Muscle of leg (tissue), 16 donors: ENCODE measurements at places on chromosomes 7 and 10. TPM values are rescaled to one million over a fixed set of nuclear protein-coding genes. Genes with fewer than 3 reads are reported as not detected.

DNA sequence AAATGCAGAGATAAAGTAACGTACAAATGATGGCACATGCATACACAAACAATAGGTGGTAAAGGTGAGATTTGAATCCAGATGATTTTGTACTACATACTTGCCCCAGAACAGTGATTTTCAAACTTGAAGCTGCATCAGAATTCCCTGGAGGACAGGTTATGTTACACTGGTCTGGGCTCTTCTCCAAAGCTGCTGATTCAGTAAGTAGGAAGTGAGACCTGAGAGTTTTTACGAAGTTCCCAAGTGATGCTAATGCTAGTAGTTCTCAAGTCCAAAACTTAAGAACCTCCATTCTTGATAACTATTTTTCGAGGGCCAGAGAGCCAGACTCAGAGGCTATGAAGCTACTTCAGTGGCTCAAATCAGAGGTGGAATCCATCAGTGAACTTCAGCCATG, 159.0 kb upstream of the POM121L12 start:
- DNase-seq: peak; percentile 3

DNA sequence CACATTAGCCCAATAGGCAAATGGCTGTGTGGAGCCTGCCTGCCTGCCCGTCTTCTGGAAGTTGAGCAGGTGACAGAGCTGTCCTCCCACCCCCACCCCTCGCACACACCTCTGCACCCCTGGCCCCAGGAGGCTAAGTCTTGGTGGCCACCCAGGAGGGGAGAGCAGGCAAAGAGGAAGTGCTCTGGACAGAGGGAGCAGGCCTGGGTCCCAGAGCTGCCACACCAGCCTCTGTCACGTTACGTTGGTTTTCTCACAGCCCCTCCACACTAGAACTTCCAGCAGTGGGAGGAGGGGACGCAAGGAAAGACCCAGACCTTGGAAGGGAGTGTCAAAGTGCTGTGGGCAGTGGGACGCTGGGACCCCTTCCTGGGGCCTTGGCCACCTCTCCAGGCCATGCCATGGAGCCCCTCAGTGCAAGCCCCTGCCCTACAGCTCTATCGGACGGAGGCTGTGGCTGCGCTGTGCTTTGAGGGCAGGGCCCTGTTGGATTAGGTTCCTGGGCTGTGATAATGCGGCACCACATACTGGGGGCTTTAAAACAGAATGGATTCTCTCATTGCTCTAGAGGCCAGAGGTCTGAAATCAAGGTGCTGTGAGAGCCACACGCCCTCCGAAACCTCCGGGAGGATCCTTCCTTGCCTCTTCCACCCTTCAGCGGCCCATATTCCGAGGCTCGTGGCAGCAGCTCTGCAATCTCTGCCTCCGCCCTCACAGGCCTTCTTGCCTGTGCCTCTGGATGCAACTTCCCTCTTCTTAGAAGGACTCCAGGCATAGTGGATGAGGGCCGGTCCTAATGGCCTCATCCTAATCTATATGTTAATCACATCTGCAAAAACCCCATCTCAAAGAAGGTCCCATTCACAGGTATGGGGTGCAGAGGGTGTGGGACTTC, 9.9 kb downstream of the PRKAG2 start:
- DNase-seq: no peak

- DNase-seq: no peak
These were observed 12.0 kb downstream of the EVX1 start for GRCh38 chr7:27254625-27255024.

GRCh38 chr7:42227021-42227420, 10.0 kb downstream of the GLI3 start:
- DNase-seq: no peak

DNA sequence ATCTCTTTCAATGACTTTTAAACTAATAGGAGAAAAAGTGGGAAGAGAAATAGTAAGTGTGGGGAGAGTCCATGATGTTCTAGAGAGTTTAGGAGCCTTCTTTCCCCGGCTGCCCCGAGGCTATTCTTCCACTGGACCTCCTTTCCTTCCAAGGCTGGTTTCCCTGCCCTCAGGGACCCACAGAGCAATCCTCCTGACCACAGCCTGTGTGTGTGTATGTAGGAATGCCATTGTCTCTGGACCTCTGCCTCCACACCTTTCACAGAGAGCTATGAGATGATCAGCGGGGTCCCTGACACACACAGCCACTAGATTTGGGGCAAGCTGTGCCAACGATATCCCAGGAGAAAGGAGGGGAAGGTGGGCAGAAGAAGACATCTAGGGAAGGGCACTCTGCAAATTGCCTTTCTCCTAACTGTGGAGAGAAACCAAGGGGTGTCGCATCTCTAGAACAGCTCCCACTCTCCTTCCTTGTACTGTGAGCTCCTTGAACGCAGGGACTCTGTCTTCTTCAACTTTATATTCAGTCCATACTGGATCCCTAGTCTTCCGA, 13.3 kb upstream of the CHCHD3 start:
- DNase-seq: no peak

DNA sequence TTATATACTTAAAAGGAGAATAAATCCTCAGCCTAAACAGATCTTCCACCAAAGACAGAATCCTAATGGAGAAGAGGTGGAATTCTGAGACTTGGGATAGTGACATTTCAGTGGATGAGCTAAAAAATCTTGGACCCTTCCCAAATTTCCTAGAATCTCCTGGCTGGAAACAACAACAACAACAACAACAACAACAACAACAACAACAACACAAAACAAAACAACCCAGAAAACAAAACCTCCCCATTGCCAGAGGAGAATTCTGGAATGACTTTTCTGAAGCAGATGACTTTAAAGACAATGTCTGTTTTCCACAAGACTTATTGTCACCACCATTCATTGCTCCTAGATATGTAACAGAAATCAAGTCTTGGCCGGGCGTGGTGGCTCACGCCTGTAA, 322.1 kb downstream of the ARL4A start:
- no peak for DNase-seq

- DNase-seq: no peak
These were observed 102.7 kb upstream of the PCDH15 start for GRCh38 chr10:54903745-54904144.

Gene AGAP9
- total RNA-seq: 7.4 TPM

Gene NFE2L3
- 0.44 TPM for total RNA-seq

Gene KBTBD2
- total RNA-seq: 35.9 TPM
